ENCODE measurements at places on chromosomes 5 and 9.

- DNase-seq = no peak
Measured at GRCh38 chr5:160175438-160176218, 53.7 kb upstream of the FABP6 start.

GRCh38 chr5:80874162-80874561 lies 86.0 kb upstream of the RASGRF2 start:
- no peak for DNase-seq

- no peak for DNase-seq
Measured at GRCh38 chr9:131459056-131459455, 43.7 kb upstream of the POMT1 start.

GRCh38 chr9:93598647-93599241 lies 22.4 kb downstream of the PHF2 start:
- no peak for DNase-seq

DNA sequence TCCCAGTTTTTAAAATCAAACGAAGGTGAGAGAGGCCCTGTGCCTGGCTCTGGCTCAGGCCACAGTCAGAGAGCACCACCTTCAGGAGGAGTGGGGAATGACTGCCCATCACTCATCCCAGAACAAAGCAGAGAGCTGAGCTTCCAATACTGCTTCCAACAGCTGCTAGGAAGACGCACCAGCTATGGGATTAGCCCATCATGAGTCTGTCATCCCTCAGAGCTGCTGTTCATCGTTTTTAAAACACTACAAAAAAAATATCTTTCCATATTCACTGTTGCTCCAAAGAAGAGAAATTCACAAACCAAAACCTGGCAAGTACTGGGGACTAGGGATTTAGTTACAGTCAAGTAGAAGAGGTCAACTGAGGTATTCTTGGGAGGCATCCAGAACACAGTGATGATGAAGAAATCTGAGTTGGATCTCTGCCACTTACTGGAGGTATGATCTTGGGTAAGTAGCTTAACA lies 102.4 kb downstream of the CDK5RAP2 start:
- DNase-seq = peak; percentile 26

GRCh38 chr5:161138751-161139455 lies 286.9 kb upstream of the ATP10B start:
- DNase-seq = no peak

GRCh38 chr9:110954822-110955291 lies 83.4 kb downstream of the LPAR1 start:
- no peak for DNase-seq

- DNase-seq = no peak
Measured at GRCh38 chr9:37248651-37249163, 128.3 kb downstream of the ZCCHC7 start.

DNA sequence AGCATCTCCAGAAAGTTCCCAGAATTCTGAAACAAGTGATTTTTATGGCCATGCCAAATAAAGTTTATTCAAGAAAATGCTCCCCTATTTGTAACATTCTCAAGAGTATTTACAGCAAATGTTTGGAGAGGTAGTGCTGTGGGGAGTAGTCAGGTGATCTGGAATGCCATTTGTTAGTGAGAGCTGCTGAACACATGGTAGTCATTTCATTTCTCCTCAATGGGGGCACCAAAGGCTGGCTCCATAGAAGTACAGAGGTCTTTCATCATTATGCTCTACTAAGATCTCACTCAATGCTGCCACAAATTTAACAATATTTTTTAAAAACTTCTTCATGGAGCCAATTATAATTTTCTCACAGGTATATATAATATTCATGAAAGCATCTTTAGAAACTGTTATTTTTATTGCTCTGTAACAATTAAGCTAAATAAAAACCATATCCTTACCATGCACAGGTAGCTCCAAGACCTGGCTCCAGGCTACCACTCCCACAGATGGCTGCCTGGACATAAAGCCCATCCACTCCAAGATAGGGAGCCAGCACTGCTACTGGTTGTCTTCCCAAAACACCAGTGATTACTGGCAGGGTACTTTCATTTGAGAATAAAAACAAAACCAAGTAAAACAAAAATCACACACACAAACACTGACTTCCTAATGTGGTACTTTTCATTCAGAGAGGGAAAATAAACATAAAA lies 200.8 kb downstream of the PLK2 start:
- no peak for DNase-seq

DNA sequence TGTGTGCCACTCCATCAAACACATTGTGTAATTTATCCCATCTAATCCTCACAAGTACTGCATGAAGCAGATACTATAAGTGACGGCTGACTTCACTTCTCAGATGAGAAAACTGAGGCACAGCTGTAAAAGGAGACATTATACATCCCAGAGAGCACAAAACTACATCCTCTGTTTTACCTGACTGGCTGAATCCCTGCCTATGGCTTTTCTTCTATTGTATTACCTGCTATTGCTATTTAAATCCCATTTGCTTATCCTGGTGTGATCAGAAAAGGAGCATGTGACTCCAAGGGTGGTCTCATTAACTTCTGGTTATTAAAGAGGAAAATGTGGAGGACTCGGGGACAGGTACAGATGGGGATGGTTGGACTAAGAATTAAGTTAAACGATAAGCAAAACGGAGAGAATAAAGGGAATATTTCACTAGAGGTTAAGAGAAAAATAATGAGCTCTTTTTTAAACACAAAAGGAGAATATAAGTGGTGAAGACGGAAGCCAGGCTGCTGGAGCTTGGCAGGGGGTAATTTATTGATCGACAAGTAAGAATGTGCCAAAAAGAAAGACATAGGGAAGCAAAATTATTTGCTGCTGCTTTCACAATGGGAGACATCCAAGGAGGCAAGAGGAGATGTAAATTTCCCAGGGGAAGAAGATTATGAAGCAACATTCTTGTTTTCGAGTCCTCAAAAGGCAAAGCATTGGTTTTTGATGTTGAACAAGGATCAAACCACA lies 155.7 kb upstream of the GPR151 start:
- DNase-seq = no peak

GRCh38 chr5:91374893-91375520 lies 8.1 kb downstream of the ARRDC3 start:
- no peak for DNase-seq

DNA sequence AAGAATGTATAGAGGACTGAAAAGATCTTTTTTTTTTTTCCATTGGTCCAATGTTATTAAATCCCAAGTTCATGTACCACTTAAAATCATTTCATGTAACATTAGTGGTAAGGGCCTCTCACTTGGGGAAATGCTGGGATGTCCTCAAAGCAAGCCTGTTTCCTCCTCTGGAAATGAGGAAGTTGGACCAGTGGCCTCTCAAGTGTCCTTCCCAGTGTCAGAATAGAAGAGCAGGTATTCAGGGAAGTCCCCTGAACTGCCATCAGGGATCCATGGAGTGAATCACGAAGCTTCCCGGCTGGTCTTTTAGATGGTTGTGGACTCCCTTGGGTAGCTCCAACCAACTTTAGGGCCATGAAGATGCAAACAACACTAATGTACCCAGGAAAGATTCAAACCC lies 55.2 kb upstream of the AFAP1L1 start:
- no peak for DNase-seq

DNA sequence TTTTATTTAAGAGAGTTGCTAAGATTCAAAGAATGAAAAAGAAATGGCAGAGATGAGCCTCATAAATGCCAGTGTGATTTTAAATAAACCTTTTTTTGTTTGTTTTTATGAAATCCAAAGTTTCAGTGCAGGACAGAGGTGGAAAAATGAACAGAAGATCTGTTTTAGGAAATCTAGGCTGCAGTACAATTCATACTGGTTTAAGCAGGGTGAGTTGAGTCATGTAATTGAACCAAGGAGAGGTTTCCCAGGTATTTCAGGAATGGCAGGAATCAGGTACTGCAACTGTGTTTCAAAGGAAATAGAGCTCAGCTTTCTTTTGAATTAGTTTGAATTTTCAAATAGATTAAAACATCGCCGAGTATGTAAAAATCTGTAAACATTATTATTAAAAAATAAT lies 3.0 kb upstream of the ANKRD31 start:
- no peak for DNase-seq

- DNase-seq = no peak
Measured at GRCh38 chr5:172592881-172593280, 48.2 kb upstream of the NEURL1B start.

DNA sequence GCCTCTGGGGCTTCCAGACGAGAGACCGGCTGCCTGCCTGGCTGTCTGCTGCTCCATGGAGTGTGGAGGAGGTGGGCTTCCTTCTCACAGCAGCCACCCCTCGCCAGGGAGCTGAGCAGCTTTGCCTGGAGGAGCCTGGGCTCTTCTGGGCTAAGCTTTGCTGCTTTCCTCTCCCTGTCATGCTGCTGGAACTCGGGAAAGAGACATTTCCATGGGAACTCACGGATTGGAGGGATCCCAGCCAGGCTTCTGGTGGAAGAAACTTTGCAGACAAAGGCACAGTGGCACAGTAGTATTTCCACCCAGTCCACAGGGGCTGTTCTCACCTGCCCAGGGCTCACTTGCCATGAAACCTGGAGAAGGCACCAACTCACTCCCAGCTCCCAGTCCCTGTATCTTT lies 5.6 kb upstream of the NTNG2 start:
- no peak for DNase-seq

GRCh38 chr9:131149688-131150053 lies 24.3 kb downstream of the NUP214 start:
- no peak for DNase-seq

- DNase-seq = no peak
Measured at GRCh38 chr5:125476901-125477585, 730.6 kb upstream of the ZNF608 start.

GRCh38 chr5:179008667-179009066 lies 13.5 kb upstream of the GRM6 start:
- DNase-seq = no peak

GRCh38 chr9:21661626-21662025 lies 140.8 kb upstream of the MTAP start:
- no peak for DNase-seq

- DNase-seq = no peak
Measured at GRCh38 chr5:146388386-146388785, 49.7 kb downstream of the POU4F3 start.

DNA sequence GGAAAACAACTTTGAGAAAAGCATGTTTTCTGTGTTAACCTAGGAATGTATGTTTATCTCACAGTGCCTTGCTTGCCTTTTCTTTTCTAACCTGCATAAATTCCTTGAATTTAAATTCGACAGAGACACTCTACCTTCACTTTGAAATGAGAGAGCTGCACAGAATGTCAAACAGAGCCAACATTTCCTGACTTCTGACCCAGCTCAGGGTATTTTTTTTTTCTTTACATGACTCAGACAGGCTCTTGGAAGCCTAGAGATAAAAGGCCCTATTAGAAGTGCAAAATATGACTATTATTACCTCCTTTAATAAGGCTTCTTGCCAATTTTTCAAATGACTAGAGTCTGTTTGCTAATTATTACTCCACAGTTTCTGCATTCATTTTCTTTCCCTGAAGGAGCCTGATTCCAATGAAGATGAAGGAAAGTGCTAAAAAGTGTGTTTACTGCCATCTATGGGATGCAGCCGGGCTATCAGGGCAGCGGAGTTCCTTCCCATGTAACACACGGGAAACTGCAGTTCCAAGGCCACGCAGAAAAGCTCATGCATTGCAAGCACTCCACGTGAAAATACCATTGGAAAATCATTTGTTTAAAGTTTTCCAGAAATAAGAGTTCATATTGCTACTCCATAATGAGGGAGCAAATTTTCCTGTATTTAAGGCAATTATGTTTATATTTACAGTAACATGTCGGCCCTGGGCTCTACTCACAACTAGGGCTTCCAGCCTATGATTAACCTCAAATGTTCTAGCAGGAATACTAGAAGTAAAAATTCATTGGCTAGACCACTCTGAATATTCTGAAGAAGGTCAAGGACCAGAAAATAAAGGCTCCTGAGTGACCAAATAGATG lies 485.6 kb downstream of the ZSWIM6 start:
- DNase-seq = no peak

DNA sequence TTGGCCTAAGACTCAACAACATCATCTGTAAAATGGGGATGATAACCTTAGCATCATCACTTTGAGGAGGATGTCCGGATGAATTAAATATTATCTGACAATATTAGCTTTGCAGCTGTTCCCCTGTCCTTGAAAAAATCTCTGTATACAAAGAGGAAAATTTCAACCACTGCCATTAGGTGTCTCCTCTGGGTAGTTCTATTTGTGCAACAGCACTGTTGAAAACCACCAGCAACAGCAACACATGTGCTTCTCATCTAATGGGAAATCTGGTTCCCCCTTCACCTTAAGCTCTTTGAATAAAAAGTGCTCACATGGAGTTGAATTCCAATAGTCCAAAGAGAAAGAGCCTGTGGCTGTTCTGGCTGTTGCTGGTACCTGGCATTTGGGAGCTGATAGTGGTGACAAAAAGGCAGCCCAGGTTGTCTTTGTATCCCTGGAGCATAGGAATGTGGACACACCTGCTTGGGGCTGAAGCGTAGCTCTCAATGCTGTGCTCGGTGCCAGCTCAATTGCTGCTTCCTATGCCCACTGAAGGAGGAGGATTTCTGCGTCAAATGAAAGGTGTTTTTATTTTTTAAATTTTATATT lies 322.1 kb upstream of the MSX2 start:
- DNase-seq = no peak

DNA sequence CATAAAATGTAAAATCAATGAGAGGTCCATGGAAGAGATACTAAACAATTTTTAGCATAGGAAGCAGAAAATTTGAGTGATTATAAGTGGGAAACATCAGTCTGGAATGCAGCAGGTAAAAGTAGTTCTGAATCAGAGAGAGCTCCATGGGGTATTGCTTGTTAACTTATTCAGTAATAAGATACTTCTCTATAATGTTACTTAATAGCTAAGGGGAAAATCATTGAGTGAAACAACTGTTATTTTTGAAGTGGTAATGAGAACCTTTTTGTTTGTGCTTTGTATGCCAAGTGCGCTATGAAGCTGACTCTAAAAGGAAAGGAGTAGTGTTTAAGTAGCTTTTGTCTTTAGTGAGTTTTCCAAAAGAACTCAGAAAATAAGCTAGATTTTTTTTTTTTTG lies 95.2 kb downstream of the ERBIN start:
- no peak for DNase-seq

DNA sequence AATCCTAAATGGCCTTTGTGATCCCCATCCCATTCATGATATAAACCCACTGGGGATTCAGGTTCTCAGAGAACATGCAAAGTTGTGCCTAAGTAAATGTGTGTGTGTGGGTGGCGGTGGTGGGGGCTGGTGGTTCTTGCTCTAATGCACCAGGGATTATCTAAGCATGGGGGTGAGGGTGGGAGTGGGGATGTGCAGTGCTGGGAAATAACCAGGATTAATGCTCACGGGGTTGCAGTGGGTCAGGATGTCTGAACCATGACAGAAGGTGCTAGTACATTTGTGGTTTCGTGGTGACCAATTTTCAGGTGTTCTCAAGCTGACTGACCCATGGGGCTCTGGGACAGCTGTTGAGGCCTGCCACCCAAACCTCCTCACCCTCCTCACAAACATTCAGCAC lies 101.0 kb downstream of the ZNF608 start:
- no peak for DNase-seq

DNA sequence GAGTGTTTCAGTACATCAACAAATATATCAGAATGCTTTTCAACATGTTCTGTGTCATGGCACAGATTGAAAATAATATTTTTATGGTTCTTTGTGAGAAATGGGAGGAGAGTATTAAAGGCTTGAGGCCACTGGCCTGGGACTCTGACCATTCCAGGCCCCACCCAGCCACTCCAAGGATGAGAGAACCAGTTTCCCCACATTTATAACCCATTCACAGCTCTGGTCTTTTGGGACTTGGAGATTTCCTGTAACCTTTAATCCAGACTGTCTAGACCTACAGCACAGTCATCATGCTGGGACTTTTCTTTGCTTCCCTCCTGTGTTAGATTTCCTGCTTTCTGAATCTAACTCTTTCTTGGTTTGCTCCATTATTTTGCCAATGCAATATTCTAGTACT lies 389.6 kb downstream of the KIAA0825 start:
- DNase-seq = no peak

- DNase-seq = no peak
Measured at GRCh38 chr9:18865542-18865941, 167.5 kb downstream of the SAXO1 start.

All from CD4-positive, alpha-beta T cell treated with Interleukin-17A for 1 hour (primary cell).